ENCODE measurements at places on chromosomes 2 and 18. TPM values are rescaled to one million over a fixed set of nuclear protein-coding genes. Genes with fewer than 3 reads are reported as not detected.

GRCh38 chr18:46588971-46589660 is 67.9 kb downstream of the LOXHD1 start:
- DNase-seq: no peak

- no peak for DNase-seq
Measured at GRCh38 chr2:181673173-181673572, 7.1 kb downstream of the NEUROD1 start.

- no peak for DNase-seq
Measured at GRCh38 chr2:10538224-10538894, 90.2 kb upstream of the ODC1 start.

GRCh38 chr2:67083951-67084350 is 313.2 kb upstream of the ETAA1 start:
- no peak for DNase-seq

DNA sequence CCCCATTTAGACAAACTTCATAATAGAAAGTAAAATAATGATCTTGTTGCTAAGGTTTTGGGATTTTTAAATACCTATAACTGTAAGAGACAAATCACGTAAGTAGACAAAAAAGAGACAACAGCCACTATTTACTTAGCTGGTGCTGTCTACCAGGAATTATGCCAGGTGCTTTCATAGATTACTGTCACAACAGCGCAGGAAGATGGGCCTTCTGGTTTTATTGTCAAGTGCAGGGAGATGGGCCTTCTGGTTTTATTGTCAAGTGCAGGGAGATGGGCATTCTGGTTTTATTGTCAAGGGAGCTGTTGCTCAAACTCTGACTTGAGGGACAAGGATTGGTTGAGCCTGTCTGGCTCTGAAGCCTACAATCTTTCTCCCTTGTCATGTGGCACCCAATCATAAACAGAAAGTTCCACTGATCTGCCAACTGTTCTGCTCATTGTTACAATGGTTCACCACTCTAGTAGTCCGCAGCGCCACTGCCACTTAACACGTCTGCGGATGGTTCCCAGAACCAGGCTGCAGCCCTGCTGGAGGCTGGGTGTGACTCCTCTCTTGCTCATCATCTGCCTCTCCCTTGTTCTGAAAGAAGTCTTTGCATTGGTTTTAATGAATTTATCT is 95.0 kb downstream of the RNF144A start:
- peak; percentile 73 for DNase-seq

GRCh38 chr2:168858146-168858545 is 32.1 kb downstream of the SPC25 start:
- DNase-seq: no peak

GRCh38 chr2:59342166-59342565 is 1101.0 kb upstream of the FANCL start:
- no peak for DNase-seq

DNA sequence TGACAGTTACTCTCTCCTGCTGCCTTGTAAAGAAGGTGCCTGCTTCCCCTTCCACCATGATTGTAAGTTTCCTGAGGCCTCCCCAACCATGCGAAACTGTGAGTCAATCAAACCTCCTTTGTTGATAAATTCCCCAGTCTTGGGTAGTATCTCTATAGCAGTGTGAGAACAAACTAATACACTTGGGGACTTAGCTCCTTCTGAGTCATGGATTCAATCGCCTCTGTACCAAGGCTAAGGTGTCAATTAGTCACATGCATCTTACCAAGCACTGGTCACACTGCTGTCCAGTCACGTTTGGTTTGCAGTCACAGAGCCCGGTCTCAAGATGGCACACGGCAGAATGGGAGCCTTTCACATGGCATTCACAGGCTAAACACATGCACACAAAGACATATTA is 100.6 kb downstream of the LAMA1 start:
- no peak for DNase-seq

DNA sequence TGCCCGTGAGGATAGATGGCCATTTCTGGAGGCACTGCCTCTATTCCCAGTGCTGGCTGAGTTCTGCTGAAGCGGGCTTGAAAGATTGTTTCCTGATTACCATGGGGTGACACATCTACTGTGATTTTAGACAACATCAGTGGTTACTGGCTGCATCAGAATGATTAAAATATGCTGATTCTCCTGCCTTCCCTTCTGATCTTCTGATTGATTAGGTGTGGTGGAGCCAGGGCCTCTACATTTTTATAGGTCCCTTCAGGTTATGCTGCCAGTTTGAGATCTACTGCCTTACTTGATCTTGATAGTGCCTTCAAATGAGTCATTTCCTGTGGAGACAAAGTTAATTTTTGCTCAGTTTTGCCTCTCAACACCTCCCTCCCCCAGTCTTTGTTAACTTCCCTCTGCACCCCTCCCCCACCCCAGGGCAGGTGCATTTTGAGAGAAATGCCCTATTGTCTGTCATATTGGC is 31.6 kb upstream of the SNORC start:
- no peak for DNase-seq

DNA sequence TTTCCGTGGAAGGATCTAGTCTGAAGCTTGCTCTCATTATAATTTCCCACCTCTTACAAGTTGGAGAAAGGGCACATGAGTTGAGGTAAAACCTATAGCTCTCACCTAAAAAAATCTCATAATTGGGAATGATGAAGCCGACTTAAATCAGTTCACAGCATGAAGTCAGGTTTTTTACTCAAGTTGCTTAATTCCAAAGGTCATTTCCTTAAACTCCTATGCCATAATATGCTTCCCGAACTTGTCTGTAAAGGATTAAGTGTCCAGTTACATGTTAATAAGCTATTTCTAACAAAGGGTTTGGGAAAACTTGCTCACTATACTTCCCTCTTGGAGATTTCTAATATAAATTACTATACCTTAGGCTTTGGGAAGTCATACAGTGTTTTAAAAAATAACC is 481.2 kb downstream of the NUP35 start:
- no peak for DNase-seq

GRCh38 chr2:209960045-209960444 is 42.4 kb upstream of the RPE start:
- no peak for DNase-seq

GRCh38 chr2:40129725-40130124 is 322.2 kb downstream of the SLC8A1 start:
- DNase-seq: peak; percentile 43

DNA sequence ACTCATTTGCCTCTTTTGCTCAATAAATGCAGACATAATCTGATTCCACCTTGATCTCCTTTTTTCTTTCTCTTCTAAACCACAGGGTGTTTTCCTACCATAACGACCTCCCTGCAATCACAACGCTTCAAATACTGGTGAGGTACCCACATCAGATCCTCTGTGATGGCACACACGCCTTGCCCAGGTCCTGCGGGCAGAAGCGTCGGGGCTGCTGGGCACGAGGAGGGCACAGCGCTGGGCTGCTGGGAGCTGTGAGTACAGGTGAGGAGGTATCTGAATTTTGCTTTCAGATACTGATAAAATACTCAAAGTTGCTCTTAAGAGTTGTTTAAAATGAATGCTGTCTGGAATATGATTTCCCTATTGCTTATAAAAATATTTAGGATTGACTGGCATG is 186.1 kb upstream of the PXDN start:
- no peak for DNase-seq

DNA sequence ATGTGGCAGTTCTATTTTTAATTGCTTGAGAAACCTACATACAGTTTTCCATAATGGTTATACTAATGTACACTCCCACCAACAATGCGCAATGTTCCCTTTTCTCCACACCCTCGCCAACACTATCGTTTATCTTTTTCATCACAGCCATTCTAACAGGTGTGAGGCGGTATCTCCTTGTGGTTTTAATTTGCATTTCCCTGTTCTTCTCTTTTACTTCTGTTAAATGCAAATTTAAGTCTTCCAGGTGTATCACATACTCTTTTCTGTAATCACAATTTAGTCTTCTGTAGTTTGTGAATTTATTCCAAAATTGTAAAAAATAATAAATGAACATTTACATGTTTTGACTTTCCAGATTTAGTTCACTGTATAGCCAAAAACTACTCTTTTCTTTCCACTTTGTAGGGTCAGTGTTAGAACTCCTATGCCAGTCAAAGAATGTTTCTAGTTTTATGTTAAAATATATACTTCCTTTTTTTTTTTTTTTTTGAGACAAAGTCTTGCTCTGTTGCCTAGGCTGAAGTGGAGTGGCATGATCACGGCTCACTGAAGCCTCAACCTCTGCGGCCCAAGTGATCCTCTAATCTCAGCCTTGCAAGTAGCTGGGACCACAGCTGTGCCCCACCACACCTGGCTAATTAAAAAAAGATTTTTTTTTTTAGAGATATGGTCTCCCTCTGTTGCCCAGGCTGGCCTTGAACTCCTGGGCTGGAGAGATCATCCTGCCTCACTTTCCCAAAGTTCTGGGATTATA is 15.4 kb upstream of the ACYP2 start:
- DNase-seq: no peak

DNA sequence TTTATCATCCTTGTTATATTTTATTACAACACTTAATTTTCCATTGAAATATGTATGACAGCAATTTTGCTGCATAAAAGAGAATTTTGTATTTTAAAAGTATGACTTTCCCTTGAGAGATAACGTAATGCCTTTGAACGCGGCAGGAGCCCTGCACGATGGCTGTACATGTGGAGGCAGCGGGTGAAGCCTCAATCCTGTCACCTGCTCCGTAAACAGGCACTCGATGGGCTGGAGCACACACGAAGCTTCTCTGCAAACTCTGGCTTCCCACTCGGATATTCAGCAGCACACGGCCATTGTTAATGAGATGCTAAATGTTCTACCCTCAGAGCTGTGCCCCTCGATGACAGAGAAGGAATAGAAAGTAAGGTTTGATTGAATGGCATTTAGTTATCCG is 184.4 kb downstream of the RTP5 start:
- no peak for DNase-seq

DNA sequence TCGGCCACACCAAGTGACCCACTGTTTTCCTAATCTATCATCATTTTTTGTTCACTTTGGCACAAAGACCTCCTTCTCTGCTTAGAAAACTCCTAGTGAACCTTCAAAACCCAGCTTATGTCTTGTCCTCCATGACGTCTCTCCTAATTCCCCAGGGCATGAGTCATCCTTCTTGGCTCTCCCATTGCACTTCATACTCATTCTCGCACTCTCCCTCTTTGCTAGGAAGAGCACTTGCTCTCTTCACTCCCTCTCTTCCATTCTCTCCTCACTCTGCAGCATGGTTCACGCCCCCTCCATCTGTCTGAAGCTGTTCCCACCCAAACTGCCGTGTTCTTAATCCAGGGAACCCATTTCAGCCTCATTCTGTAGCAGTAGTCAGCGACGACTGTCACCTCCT is 103.9 kb downstream of the MRO start:
- no peak for DNase-seq

DNA sequence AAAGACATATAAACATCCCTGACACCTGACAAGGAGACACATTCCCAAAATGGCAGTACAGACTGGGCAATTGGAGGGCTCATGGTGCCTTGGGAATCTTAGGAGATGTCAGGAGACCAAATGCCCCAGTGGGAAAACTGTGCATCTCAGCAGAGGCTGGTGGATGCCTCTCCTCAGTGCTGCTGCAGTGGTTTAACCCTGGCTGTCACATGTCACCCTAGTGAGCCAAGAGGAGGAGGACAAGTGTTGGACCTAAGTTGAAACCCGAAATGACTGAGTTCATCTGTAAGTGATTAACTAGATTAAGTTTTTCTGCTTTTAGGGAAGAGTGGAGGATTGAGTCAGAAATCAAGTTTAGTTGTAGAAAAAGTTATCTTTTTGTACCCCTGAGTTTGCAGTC is 5.2 kb upstream of the NAGK start:
- DNase-seq: no peak

GRCh38 chr18:68721681-68722583 is 7.0 kb upstream of the TMX3 start:
- DNase-seq: no peak

- no peak for DNase-seq
Measured at GRCh38 chr2:75055142-75055819, 96.8 kb downstream of the POLE4 start.

DNA sequence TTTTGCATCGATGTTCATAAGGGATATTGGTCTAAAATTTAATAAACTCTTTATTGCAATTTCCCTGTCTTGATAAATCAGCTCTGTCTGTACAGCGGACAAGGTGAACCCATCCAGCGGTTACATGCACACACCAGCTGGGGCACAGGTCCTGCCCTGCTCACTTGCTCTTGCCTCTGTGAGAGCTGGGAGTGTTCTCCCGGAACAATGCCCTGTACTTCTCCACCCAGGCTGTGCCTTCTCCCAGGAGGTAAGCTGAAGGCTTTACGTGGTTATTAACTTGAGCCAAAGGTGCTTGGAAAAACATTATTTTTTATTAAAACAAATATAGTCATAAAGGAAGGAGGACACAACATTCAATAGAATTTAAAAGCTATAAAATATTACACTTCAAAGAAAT is 117.6 kb downstream of the ALPK2 start:
- DNase-seq: no peak

- peak; percentile 30 for DNase-seq
Measured at GRCh38 chr2:105143467-105144151, 97.9 kb upstream of the GPR45 start.

DNA sequence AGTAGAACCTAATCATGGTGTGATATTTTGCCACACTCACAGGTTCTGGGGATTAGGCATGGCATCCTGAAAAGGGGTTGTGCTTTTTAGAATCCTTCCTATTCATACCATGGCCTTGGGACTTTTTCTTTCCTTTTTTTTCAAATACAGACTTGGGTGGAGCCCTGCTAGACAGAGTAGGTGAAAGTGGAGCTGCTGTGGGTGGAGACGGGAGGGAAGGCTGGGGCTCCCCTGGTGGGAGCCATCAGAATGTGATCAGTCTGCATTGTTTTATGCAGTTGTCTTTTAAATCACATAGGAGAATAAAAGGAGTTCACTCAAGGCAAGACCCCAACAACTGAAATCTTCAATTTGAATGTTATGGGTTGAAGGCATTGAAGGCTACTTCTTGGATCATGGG is 130.2 kb downstream of the VAPA start:
- no peak for DNase-seq

The MTERF4 gene
- 25.8 TPM for total RNA-seq

The DSG4 gene
- not detected for total RNA-seq

The CCBE1 gene
- 0.92 TPM for total RNA-seq

The PTGR3 gene
- total RNA-seq: 69.6 TPM

The ARHGEF4 gene
- total RNA-seq: 3.8 TPM

The XDH gene
- total RNA-seq: not detected

The WIPF1 gene
- total RNA-seq: 15.2 TPM

The KCNS3 gene
- 4.9 TPM for total RNA-seq

The TTN gene
- total RNA-seq: 3,610 TPM

The PLEKHH2 gene
- total RNA-seq: 1.1 TPM

The ZNF396 gene
- 0.62 TPM for total RNA-seq

The EPB41L3 gene
- total RNA-seq: 6.8 TPM

The LOXHD1 gene
- total RNA-seq: 0.74 TPM

The GALNT14 gene
- total RNA-seq: 0.45 TPM

The IL36A gene
- total RNA-seq: not detected

The EDAR gene
- not detected for total RNA-seq

The OBSL1 gene
- 190 TPM for total RNA-seq

The TRPM8 gene
- not detected for total RNA-seq

All from left ventricle myocardium superior (tissue), 1 donor.